Thoracic aorta (tissue), 2 donors: ENCODE measurements at places on chromosomes 13 and 19.
A peak's percentile ranks its signal among the peaks of the same experiment; 100 is the strongest.

DNA sequence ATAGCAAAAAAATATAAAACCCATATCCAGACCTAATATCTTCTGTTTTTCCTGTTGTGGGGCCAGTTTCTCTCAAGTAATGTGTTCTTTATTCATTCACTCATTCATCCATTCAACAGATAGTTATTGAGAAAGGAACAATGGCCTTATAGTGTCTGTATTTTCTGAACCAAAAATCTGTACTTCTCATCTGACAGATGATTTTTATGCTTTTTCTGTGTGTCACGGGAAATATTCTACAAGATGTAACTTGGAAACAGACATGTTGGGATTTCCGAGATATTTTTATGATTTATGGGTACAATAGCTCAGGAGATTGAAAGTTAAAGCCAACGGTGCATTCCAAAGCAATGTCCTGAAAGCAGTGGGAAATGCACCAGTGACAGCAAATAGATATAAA, 5.7 kb downstream of the ACOD1 start:
- no peak for DNase-seq

DNA sequence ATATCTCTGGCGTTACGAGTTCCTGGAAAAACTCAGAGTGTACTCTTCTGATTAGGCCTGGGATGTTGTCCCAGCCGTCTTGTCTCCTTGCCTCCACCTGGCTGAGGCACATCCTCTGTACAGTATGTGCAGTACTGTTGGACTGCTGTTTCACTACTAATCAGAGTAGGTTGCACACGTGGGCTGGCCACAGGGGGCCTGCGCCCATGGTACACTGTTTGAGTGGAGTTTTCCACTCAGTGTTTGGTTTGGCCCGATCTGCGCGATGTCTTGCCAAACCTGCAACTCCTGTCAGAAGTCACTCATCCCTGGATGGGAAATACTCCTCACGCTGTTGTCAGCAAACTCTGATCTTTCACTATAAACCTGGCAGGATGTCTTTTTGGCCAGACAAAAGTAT, 189.6 kb upstream of the CSNK1A1L start:
- no peak for DNase-seq

GRCh38 chr19:33416307-33417215, 43.1 kb downstream of the CEBPG start:
- DNase-seq: no peak

- peak; percentile 28 for DNase-seq
Measured at GRCh38 chr19:51687791-51688670, 5.1 kb upstream of the SPACA6 start.

DNA sequence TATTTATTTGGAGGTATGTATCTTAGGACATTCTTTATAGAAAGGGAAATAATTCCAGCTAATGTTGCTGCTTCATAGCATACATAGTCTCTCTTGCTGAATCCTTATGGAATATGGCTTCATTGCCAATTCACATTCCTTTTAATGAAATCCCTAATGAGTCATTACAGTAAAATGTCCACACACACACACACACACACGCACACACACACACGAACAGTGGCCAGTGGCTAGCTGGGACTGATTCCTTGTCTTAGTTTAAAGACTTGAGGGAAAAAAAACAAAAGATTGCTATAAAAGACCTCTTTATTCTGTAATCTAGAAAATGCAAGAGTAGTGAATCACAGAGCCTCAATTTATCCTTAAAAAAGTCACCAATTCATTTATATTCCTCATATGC, 301.6 kb downstream of the SLITRK6 start:
- no peak for DNase-seq

GRCh38 chr13:69641773-69642172, 465.9 kb upstream of the ATXN8OS start:
- no peak for DNase-seq

GRCh38 chr13:82370316-82370715, 1512.0 kb downstream of the SLITRK1 start:
- DNase-seq: no peak

GRCh38 chr19:12825254-12826131, 8.9 kb downstream of the RTBDN start:
- DNase-seq: no peak

DNA sequence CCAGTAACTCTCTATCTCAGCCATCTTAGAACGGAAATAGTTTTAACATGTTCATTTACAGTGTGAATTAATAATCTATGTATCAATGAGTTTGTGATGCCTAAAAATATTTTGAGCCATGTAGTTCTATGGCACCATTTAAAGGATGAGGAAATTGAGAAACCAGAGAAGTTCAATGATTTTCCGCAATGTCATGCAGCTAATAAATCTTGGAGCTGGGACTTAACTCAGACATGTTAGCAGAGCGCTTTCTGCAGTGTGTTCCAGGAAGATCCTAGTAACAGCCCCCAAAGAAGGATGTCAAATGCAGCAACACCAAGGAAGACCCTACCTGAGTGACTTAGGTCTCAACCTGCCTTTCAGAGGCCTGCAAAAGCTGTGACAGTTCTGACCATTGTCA, 99.3 kb upstream of the RAP2A start:
- no peak for DNase-seq
